ENCODE measurements at places on chromosomes 6 and 20. TPM values are rescaled to one million over a fixed set of nuclear protein-coding genes. Genes with fewer than 3 reads are reported as not detected.

Gene ETV7
- 0.46 TPM for total RNA-seq

Gene HMGCLL1
- total RNA-seq = not detected

Gene SLC2A4RG
- 49.4 TPM for total RNA-seq

Gene SLC35F1
- not detected for total RNA-seq

Gene HLA-DQA1
- 463 TPM for total RNA-seq

Measured in B cell (primary cell).